Stimulated activated CD4-positive, alpha-beta T cell treated with anti-CD3 and anti-CD28 coated beads, Interleukin-2, amount 100 ng/mL, for 24 hours (primary cell): ENCODE measurements at places on chromosomes 12 and 14.

DNA sequence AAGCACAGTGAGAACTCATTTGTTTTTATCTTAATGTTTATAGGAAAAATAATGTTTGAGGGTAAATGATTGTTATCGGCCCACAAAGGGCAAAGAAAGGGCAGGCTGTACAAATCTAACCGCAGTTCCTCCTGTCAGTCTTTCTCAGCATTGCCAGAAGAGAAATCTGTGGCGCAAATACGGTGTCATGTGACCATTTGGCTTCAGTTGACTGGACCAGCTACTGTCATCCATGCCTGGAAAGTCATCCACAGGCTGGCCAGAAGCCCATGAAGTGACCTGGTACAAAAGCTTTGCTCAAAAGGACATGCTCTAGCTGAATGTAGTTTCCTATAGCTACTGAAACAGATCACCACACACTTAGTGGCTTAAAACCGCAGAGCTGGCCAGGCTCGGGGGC is 43.6 kb downstream of the HCAR2 start:
- DNase-seq = no peak

GRCh38 chr12:131096681-131097181 is 143.0 kb downstream of the ADGRD1 start:
- no peak for DNase-seq

GRCh38 chr14:30779210-30779609 is 95.1 kb upstream of the COCH start:
- DNase-seq = no peak

DNA sequence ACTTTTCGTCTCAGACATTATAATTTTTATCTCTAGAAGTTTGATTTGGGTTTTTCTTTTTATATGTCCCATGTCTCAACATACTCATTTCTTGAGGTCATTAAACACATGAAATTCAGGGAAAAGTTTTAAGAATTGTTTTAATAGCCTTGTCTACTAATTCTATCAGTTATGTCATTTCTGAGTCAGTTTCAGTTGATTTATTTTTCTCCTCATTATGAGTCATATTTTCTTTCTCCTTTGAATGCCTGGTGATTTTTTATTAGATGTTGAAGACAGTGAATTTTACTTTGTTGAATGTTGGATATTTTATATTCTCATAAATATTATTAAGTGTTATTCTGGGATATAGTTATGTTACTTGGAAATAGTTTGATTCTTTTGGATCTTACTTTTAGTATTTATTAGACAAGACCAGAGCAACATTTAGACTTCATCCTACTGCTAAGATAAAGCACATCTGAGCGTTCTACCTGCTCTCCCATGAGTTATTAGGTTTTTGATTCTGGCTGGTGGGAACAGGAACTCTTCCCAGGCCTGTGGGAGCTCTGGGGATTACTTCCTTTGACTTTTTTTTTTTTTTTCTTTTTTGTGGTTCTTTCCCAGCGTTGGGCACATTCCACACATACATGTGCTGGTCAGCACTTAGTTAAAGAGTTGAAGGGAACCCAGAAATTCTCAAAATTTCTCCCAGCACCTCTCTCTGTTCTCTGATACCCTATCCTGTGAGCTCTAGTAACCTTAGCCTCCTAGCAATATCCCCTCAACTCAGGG is 1157.7 kb downstream of the BCL11B start:
- no peak for DNase-seq

- no peak for DNase-seq
Observed at GRCh38 chr12:5688226-5688625, 256.3 kb downstream of the NTF3 start.

DNA sequence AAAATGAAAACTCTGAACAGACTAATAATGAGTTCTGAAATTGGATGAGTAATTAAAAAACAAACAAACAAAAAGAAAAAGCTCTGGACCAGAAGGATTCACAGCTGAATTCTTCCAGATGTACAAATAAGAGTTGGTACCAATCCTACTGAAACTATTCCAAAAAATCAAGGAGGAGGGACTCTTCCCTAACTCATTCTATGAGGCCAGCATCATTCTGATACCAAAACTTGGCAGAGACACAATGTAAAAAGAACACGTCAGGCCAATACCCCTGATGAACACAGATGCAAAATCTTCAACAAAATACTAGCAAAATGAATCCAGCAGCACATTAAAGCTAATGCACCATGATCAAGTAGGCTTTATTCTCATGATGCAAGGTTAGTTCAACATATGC is 183.9 kb upstream of the CNOT2 start:
- no peak for DNase-seq

GRCh38 chr14:73700325-73700724 is 13.9 kb downstream of the PNMA1 start:
- DNase-seq = no peak

- DNase-seq = no peak
Observed at GRCh38 chr12:95203487-95204030, 13.7 kb downstream of the FGD6 start.

GRCh38 chr12:92505254-92506231 is 197.2 kb upstream of the PLEKHG7 start:
- peak; percentile 74 for DNase-seq

GRCh38 chr14:102668291-102668873 is 75.9 kb downstream of the RCOR1 start:
- no peak for DNase-seq

- DNase-seq = no peak
Observed at GRCh38 chr12:40104461-40105264, 1.2 kb downstream of the SLC2A13 start.

GRCh38 chr14:67269298-67270060 is 28.2 kb downstream of the PALS1 start:
- no peak for DNase-seq

DNA sequence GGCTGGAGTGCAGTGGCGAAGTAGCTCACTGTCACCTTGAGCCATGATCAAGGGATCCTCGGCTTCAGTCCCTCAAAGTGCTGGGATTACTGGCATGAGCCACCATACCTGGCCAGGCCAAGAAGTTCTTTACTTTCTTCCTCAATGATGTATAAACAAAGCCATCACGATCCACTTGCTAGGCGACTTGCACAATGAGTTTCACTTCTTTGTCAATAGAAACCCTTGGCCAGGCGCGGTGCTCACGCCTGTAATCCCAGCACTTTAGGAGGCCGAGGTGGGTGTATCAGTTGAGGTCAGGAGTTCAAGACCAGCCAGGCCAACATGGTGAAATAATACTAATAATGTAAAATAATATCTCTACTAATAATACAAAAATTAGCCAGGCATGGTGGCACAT is 14.4 kb upstream of the SPSB2 start:
- DNase-seq = no peak

GRCh38 chr12:31773867-31774266 is 45.0 kb upstream of the AMN1 start:
- no peak for DNase-seq

DNA sequence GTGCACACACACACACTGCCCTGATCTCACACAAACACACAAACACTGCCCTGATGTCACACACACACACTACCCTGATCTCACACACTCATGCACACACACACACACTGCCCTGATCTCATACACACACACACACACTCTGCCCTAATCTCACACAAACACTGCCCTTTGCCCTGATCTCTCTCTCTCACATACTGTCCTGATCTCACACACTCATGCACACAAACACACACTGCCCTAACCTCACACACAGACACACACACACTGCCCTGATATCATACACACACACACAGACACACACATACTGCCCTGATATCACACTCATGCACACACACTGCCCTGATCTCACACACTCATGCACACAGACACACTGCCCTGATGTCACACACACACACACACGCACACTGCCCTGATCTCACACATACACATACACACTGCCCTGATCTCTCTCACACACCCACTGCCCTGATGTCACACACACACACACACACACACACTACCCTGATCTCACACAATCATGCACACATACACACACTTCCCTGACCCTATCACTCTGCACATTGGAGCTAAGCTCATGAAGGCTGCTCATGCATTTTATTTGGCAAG is 97.6 kb upstream of the DIO3 start:
- no peak for DNase-seq

DNA sequence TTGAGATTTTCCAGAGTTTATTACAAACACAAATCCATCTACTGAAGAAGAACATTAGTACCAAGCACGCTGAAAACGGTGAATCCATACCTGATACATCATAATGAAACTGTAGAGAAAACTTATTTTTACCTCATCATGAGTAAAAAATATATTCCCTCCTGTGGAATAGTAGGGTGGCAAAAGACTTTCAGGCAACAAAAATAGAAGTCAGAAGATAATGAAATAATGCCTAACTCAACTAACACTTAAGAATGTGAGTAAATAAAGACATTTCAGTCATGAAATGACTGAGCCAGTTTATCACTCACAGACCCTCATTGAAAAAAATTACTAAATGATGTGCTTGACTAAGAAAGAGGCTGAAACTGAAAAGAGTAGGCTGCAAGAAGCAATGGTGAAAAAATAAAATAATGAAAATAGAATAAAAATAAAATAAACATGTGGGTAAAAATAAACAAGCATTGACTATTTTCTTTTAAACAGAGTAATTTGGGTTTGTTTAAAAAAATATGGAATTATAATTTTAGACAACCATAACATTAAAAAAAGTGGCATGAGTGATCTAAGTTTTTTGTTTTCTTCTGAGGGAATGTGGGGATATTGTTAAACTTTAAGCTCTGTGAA is 148.6 kb downstream of the ASCL1 start:
- DNase-seq = no peak

DNA sequence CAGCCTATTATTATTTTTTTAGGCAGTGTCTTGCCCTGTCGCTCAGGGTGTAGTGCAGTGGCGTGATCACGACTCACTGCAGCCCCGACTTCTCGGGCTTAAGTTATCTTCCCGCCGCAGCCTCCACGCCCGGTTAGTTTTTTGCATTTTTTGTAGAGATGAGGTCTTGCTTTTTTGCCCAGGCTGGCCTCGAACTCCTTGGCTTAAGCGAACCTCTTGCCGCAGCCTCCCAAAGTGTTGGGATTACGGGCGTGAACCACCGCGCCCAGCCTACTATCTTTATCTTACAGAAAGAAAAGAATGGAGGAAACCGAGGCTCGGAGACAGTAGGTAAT is 507 bp upstream of the PTPN11 start:
- DNase-seq = no peak

GRCh38 chr12:132163041-132163910 is 19.0 kb downstream of the NOC4L start:
- no peak for DNase-seq

DNA sequence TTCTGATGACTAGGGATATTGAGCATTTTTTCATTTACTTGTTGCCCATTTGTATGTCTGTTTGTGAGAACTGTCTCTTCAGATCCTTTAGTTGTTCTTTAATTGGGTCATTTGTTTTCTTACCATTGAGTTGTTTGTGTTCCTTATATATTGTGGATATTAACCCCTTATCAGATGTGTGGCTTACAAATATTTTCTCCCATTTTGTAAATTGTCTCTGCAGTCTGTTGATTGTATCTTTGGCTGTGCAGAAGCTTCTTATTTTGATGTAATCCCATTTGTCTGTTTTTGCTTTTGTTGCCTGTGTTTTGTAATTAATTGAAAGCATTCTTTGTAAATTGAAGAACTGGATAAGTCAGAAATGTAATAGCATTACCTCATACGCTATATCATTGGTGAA is 459.1 kb upstream of the FOXG1 start:
- no peak for DNase-seq

GRCh38 chr12:32920506-32921085 is 24.0 kb upstream of the PKP2 start:
- no peak for DNase-seq

GRCh38 chr14:99755629-99756603 is 37.3 kb upstream of the EML1 start:
- DNase-seq = no peak

DNA sequence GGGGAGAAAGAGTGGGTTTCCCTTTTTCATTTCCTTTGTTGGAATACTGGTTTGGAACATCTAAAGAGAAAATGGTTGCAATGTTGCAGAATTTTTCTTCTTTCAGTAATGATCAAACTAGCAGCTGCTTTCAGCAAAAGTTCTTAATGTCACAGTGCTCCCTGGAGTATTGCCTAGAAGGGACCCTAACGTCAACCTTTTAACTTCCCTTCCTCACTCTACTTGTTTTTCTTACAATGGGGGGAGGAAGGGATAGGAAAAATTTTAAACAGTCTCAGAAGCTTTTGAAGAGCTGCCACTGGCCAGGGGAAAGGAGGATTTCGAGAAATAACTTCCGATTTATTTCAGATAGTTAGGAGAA is 521.8 kb downstream of the MED13L start:
- no peak for DNase-seq

- peak; percentile 39 for DNase-seq
Observed at GRCh38 chr14:61420326-61420725, 98.9 kb downstream of the PRKCH start.

- DNase-seq = no peak
Observed at GRCh38 chr12:40028296-40028695, 77.6 kb downstream of the SLC2A13 start.

DNA sequence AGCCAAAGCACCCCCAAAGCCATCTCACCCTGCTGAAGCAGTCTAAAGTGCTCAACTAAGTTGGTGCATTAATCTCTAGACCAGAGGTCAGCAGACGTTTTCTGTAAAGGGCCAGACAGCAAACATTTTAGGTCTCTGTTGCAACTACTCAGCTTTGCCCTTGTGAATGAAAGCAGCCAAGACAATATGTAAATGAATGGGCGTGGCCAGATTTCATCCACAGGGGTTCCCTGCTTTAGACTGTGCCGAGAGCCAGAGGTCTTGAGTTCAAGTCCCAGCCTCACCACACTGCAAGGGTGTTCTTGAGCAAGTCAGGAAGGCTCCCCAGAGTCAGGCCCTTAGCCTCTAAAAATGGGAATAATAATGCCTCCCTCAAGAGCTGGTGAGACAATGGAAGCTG is 166.2 kb downstream of the CHST11 start:
- DNase-seq = no peak

DNA sequence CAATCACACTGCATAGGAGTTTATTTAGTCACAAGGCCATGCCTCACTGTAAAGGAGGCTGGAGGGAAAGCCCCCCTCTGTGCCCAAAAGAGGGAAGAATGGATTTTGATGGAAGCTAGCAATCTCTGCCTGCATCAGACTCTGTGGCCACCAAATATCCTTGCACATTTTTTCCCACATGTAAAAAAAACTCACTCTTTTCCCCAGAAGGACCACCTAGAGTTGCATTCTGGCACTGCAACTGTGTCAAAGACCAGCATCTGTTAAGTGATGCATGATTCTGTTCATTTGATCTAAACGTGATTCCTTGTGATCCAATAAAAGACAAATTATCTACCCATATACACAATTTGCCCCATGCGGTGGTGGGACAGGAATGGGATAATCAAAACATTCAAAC is 8.0 kb downstream of the RHOJ start:
- no peak for DNase-seq

GRCh38 chr12:28611115-28611435 is 420.8 kb downstream of the CCDC91 start:
- DNase-seq = no peak

- no peak for DNase-seq
Observed at GRCh38 chr12:67451206-67451605, 182.0 kb downstream of the CAND1 start.

- DNase-seq = no peak
Observed at GRCh38 chr12:111775205-111776193, 8.8 kb downstream of the ALDH2 start.
